Activated T-cell treated with anti-CD3 and anti-CD28 coated beads, Interleukin-2, amount 50 U/mL, for 72 hours (primary cell): ENCODE measurements at places on chromosomes 7 and 10.
A peak's percentile ranks its signal among the peaks of the same experiment; 100 is the strongest.

GRCh38 chr10:78934532-78934898 lies 134.3 kb upstream of the ZMIZ1 start:
- no peak for DNase-seq

GRCh38 chr10:129764901-129765663 lies 199.0 kb downstream of the EBF3 start:
- no peak for DNase-seq

GRCh38 chr10:122148876-122149560 lies 122.1 kb upstream of the BTBD16 start:
- DNase-seq = no peak

DNA sequence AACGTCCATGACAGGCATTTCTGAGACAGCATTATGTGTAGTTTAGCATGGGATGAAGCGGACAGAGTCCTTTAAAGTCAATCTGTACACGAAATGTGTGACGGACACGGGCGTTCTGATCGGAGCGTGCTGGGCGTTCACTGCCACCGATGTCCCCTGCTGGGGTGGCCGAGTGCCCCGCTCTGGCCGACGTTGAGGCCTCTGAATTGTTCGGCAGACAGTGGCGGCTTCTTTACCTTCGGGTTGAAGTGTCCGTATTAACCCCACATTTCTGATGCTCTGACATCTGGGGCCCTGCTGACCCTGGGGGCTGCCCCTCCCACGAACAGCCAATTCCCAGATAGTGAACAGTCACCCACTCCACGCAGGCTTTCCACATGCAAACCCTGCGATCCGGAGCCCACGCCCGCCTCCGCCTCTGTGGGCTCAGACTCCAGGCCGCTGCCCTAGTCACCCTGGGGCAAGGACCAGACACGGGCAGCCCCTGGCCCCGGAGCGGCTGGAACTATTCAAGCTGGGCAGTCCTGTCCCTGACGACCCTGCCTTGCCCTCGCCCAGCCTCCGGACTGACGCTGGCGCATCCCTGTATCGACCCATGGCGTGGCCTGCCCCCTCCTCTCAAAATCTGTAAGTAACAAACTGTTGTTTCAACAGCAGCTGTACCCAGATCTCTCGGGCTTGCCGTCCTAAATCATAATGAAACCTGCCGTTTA lies 445.7 kb downstream of the PTPRN2 start:
- no peak for DNase-seq

GRCh38 chr10:106661767-106662140 lies 502.8 kb downstream of the SORCS1 start:
- no peak for DNase-seq

DNA sequence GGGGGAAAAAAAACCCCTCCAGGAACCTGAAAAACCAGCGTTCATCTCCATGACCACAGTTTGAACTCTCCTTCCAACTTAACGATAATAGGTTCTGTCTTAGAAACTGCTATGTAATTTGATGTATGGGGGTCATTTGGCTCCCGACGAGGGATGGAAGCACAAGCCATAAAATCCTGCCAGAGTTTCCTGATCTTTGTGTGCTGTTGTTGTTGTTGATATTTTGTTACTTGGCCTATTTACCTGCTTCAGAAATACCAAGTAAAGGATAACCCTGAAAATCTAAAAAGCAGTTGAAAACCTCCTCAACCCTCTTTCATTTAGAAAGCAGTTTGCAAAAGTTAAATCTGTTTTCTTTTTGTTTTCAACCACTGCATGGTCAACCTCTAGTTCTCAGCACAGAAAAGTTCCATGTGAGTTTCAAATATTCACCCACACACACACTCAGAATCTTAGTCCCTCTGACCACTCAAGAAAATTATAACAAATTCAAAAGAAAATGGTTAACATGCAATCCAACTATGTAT lies 9.3 kb upstream of the HOXA2 start:
- no peak for DNase-seq

DNA sequence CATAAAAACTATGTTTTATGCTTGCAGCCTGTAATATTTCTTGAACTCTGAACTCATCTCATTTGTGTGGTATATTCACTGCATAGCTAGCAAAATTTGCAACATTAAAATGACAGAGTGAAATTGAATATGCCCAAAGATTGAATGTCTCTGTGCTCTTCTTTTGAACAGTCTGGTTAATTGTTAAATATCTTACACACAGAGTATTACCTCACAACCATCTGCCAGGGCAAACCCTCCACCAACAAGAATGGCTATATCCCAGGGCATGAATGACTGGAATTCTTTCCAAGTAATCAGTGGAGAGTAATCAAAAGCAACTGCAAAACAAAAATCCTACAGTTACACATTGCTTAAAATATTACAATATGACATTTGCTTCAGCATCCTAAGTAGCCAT lies 76.9 kb downstream of the SLC13A1 start:
- DNase-seq = no peak

- DNase-seq = no peak
Observed at GRCh38 chr10:22685926-22686325, 28.5 kb downstream of the PIP4K2A start.

GRCh38 chr10:7525314-7526016 lies 114.6 kb upstream of the SFMBT2 start:
- peak; percentile 65 for DNase-seq
